ENCODE measurements at places on chromosomes 6 and 20.
A peak's percentile ranks its signal among the peaks of the same experiment; 100 is the strongest.

GRCh38 chr20:11204926-11205768 lies 531.3 kb upstream of the JAG1 start:
- DNase-seq: peak; percentile 45

DNA sequence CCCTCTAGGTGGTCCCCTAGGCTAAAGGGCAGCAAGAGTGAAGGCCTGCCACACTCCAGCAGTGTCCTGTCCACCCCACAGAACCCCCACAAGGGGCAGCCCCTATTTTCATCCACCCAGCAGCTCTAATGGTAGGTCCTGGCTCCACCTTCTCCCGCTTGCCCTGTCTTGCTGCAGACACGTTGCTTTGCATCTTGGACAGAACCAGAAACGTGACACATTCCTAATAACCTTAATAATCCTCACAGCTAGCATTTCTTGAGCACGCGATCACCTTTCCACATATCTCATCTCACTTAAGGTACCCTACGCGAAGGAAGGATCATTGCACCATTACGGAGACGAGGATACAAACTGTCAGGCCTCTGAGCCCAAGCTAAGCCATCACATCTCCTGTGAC lies 11.7 kb upstream of the SLC22A23 start:
- no peak for DNase-seq

DNA sequence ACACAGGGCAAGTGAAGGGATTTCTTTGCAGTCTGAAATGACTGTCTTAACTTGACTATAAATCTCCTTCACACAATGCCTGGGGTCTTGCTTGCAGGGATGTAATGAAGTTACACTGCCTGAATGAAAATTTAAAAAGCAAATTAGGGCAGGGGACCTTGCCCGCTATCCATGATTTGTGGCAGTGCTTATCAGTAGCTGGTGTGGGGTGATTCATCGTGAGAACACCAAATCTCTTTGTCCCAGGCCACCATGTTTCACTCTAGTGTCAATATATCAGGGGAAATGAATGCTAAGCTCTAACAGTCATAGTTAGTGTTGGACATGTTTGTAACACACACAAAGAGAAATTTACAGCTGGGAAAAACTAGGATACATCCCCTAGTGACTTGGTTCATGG lies 713.7 kb upstream of the EPHA7 start:
- DNase-seq: no peak

- peak; percentile 100 for DNase-seq
Observed at GRCh38 chr6:33317669-33318425, at the start of gene ZBTB22. TSS of gene ZBTB22 (minus strand) at chr6:33317744. CDS start at chr6:33316916, 828 bp downstream.

- no peak for DNase-seq
Observed at GRCh38 chr20:47925593-47925992, 140.3 kb upstream of the SULF2 start.

DNA sequence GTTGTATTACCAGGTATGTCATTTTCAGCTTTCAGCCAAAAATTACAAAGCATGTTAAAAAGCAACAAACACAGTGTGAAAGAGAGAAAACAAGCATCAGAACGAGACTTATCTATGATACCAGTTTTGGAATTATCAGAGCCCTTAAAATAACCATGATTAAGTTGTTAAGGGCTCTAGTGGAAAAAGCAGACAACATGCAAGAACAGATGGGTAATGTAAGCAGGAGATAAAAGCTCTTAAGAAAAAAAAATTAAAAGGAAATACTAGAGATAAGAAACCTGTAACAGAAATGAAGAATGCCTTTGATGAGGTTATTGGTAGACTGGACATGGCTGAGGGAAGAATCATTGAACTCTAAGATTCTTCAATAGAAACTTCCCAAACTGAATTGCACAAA lies 127.5 kb upstream of the SCGN start:
- no peak for DNase-seq

- no peak for DNase-seq
Observed at GRCh38 chr6:150372051-150372450, 3.2 kb downstream of the IYD start.
